Kasumi-1 (cell line): ENCODE measurements at places on chromosomes 11 and 22.
A peak's percentile ranks its signal among the peaks of the same experiment; 100 is the strongest.

DNA sequence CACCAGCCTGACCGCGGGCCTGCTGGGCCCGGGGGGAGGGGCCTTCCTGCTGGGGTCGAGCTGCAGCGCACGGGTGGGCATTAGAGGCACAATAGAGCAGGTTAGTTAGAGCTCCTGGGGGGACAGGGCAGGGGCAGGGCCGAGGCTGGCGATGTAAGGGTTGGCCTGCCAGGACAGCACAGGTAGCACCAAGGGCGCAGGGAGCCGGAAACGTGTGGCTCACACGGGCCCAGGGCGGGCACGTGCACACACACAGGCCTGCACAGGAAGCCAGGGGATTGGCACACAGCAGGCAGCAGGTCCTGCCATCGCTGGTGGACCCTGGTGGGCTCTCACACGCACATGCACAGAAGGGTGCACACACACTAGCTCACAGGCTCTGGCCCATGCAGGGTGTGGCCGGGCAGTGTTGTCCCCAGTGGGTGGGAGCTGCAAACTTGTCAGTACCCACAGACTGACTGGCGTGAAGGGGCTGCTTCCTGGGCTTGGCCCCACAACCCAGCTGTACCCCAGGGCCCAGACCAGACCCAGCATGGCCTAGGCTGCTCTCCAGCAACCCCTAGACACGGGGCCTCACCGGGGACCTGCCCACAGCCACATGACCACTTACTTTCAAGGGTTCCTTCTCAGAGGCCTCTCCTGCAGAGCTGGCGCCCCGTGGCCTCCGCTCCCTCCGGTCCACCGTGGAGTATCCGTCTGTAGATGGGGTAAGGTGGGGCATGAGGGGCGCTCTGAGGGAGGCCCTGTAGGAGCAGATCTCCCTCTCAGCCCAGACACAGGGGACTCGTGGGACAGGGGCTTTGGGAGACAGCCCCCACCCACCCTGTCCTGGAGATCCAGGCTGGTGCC is 29.9 kb upstream of the TXNRD2 start:
- no peak for DNase-seq

- DNase-seq = no peak
These were observed 7.9 kb downstream of the MUC5B start for GRCh38 chr11:1230456-1231395.

DNA sequence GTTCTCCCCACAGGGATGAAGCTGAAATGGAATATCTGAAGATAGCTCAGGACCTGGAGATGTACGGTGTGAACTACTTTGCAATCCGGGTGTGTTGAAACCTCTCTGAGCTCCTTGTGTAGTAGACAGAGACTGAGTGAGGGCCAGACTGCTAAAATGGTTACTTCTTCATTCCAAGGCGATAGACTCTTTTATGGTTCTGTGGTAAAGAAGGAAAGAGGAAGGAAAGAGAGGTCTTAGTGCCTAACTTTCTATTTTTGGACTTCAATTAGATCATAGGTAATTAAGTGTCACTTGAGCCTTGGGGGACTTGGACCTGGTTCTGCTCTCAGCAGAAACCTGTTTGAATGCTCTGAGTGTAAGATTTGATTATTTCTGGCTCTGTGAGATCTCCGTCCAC is 54.7 kb downstream of the NF2 start:
- peak; percentile 96 for DNase-seq

- DNase-seq = peak; percentile 37
These were observed 2.2 kb downstream of the RFPL2 start for GRCh38 chr22:32202539-32203180.

GRCh38 chr11:68498903-68499883 is 38.6 kb downstream of the PPP6R3 start:
- no peak for DNase-seq

- DNase-seq = no peak
These were observed 84.9 kb upstream of the TRIM77 start for GRCh38 chr11:89625171-89625570.

DNA sequence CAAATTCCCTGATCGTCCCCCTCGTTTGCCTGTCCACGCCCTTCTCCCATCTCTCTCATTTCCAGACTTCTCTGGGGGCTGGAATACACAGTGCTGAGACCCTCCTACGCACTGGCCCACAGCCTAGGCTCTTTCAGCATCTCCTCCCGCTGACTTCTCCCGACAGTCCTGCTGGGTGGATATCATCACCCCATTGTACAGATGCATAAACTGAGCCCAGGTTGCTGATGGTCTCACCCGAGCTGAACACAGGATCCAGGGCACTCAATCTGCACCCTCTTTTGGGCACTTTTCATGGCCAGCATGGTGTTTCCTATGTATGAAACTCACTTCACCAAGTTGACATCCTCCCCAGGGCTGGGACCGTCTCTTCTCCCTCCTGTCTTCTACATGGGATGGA is 31.7 kb upstream of the PICK1 start:
- DNase-seq = no peak

- DNase-seq = no peak
These were observed 1038.5 kb downstream of the NTM start for GRCh38 chr11:132408877-132409276.

DNA sequence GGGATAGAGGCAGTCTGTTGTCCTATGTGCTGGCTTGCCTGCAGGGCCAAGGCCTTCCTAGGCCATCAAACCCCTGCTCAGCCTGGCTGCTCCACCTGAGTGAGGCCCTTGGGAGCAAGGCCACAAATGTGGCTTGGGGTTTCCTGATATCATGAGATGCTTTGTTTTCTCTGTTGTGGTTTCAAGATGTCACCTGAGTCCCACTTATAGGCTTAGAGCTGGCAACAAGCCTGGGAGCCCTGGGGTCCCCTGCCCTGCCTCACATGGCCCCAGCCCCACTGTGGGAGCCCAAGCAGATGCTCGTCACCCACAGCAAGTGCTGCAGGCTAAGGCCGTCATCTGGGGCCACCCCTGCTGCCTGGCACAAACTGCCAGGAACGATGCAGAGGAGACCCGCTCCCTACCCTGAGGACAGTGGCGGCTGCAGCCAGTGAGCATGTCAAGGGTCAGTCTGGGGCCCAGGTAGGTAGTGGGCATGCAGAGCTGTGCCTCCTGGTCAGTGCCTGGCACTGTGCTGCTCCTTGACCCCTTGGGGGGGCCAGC is 75.4 kb upstream of the KCNQ1OT1 start:
- no peak for DNase-seq

- no peak for DNase-seq
These were observed 5.9 kb upstream of the BATF2 start for GRCh38 chr11:65002706-65003105.

DNA sequence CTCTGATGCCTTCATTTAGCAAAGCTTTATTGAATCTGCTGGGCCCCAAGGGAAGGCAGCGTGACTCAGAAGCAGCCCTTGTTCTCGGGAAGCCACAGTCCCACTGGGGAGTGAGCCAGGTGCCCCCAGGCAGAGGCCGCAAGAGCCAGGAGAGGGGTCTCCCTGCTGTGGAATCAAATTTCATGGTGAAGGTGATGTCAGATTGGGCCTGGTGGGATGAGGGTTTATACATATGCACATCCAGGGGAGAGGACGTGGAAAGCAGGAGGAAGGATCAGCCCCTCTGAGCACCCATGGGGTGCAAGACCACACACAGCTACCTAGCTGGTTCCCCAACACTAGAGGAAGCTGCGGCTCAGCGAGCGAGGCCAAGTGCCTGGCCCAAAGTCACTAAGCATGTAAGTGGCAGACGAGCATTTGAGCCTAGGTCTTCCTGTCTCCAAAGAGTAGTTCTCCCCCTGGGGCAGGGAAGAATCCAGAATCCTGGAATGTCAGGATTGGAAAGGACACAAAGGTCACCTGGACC is 2.0 kb downstream of the SYNGR1 start:
- peak; percentile 92 for DNase-seq

DNA sequence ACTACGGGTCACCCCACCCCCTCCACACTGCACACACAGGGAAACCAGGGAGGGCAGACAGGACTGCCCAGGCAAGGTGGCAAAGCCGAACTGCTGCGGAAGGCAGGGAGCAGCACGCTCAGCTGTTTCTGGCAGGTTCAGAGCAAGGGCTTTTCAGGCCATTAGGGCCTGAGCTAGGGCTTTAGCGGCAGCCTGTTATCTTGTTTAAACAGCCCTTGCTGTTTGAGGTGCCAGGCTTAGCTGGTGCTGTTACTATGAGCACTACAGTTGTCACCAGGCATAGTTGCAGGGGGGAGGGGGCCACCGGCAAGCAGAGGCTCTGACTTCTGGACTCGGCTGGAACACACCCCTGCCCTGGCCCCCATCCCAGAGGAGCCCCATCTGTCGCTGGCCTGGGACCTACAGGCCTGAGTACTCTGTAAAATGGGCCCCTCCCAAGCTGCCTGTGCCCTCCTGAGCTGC is 34.9 kb downstream of the RSPH14 start:
- no peak for DNase-seq
